Kasumi-1 (cell line): ENCODE measurements at places on chromosomes 12 and 14.
A peak's percentile ranks its signal among the peaks of the same experiment; 100 is the strongest.

GRCh38 chr12:94873734-94874517 is 129.6 kb downstream of the NDUFA12 start:
- no peak for DNase-seq

DNA sequence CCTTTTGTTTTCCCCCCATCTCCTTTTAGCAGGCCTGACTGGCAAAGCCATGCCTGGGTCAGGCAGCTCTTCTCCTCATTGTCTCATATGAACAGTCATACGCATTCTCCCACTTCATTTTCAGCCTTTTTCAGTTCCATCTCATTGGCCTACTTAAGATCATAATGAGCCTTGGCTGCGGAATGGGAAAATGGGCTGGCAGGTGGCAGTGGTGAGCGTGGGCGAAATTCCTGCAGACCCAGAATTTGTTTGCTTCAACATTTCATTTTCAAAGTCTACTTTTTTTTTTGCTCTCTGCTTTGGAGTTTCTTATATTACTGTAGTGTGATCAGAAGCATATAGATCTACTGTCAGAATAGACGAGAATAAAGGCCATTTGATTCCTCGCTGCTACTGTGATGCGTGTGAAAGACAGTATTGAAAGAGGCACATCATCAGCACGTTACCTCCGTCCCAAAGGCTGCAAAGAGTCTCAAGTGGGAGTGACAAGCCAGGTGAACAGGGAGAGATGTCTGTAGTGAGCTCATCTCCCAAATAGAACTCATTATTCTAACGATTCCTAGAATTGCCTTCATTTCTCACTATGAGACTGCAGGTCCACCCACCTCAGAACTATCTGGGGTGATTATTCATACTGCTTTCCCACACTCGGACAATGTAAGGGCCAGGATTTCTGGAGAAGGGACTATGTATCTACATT is 73.7 kb downstream of the TBK1 start:
- DNase-seq: no peak

DNA sequence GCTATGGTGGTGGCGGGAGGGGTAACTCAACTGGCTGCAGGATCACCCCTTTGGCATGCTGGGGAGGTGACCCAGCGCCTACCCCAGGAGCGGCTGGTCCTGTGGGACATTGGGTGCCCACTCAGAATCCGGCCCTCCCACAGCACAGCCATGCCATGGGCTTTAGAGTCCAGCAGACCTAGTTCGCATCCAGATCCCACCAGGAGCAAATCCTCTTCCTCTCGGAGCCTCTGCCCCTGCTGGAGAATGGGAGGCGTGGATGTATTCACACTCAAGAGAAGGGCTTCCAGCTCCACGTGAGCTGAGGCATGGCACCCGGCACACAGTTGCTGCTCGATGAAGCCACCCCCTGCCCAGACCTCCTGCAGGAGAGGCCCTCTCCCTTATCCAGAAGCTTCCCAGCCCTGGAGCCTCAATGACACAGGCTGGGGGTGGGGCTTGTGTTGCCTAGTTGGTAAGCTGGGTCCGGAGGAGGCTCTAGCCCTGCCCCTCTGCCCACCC is 17.7 kb downstream of the FAM222A start:
- DNase-seq: no peak

DNA sequence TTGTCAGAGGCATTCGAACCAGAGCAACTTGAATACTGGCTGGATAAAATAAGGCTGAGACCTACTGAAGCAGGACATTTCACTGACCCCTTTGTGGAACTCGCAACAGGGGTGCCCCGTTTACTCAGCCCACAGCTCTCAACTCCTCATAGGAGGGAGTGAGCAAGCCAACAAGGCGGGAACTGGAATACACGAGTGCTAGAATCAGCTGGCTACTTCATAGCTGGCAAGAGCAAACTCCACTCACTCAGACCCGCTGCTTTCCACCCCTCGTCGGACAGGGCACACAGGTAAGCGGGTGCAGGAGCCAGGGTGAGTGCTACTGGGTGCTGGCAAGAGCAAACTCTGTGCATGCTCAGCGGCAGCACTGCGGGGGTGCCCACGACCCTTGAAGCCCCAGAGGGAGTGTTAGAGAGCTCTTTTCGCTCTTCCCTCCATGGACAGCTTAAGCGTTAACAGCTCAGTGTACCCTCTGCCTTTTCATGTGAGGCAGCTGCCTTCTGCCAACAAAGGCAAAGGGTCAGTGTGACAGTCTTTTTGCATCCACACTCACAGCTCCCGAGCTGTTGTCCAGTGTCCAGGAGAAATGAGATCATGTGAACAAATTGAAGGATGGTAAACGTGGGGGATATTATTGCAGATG is 15.7 kb downstream of the CAPZA3 start:
- DNase-seq: no peak

DNA sequence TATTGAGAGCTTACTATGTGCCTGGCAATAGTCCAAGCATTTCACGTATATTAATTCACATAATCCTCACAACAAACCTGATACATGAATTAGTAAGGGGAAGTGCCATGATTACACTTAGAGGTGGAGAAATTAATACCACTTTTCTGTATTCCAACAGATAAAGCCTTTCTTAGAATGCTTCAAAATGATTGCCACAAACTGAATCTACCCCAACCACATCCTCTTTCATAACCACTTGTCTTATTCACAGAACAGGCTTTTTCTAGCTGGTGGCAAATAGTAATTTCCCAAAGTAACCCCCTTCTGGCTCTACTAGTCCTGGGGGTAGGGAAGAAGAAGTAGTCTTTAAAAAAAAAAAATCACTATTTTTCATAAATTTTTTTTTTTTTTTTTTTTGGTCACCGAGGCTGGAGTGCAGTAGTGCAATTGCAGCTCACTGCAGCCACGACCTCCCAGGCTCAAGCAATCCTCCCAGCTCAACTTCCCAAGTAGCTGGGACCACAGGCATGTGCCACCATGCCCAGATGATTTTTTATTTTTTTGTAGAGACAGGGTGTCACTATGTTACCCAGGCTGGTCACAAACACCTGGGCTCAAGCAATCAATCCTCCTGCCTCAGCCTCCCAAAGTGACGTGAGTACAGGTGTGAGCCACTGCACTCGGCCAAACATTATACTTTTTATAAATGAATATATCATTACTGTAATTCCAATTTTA is 59.0 kb upstream of the ARID2 start:
- DNase-seq: peak; percentile 95

GRCh38 chr12:13812168-13812567 is 169.2 kb downstream of the GRIN2B start:
- DNase-seq: no peak

DNA sequence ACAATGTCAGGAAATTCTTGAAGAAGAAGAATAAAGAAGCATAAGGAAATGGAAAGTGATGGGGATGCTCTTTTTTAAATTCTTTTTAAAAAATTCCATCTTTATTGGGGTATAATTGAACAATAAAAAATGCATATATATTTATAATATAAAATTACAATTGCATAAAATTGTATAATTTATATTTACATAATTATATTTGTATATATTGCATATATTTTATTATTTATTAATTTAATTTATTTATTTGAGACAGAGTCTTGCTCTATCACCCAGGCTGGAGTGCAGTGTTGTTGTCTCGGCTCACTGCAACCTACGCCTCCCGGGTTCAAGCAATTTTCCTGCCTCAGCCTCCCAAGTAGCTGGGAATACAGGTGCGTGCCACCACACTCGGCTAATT is 36.3 kb downstream of the PAH start:
- no peak for DNase-seq

GRCh38 chr12:27342536-27342935 is 9.9 kb downstream of the BMAL2 start:
- DNase-seq: no peak

GRCh38 chr12:120879102-120879501 is 25.1 kb downstream of the SPPL3 start:
- DNase-seq: no peak
